SJCRH30 (cell line): ENCODE measurements at places on chromosomes 13 and 19. TPM values are rescaled to one million over a fixed set of nuclear protein-coding genes. Genes with fewer than 3 reads are reported as not detected.

Gene PDCD2L
- 15.7 and 17.2 TPM in 2 replicates for total RNA-seq

DNA sequence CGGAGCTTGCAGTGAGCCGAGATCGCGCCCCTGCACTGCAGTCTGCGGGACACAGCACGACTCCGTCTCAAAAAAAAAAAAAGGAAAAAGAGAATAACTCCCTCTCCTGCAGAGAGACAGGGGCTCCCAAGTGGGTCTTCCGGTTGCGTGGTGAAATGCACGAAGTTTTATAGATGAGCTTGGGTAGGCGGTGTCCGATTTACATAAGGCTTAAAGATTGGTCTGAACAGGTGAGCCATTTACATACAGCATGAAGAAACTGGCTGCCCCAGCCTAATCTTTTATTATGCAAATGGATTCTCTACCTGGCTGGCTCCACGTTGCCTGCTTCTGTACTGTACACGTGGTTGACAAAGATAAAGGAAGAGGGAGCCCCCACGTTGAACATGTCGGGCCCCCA, 19.5 kb downstream of the ADGRE2 start:
- no peak for DNase-seq

GRCh38 chr13:23593148-23593547, 22.9 kb downstream of the TNFRSF19 start:
- no peak for DNase-seq

- DNase-seq = no peak
These were observed 19.8 kb upstream of the GNA15 start for GRCh38 chr19:3115916-3116602.

Gene PEG3
- 501 and 545 TPM in 2 replicates for total RNA-seq
